ENCODE measurements at places on chromosomes 6 and 20. TPM values are rescaled to one million over a fixed set of nuclear protein-coding genes. Genes with fewer than 3 reads are reported as not detected.

The MYLK2 gene
- total RNA-seq = 42.1 TPM

The TM9SF4 gene
- 16.7 TPM for total RNA-seq

The HRH3 gene
- not detected for total RNA-seq

The SLC35D3 gene
- not detected for total RNA-seq

The EFCAB8 gene
- total RNA-seq = under 0.01 TPM

The LHFPL5 gene
- total RNA-seq = not detected

The THEMIS gene
- not detected for total RNA-seq

The PPP1R18 gene
- total RNA-seq = 25.2 TPM

The ACTL10 gene
- total RNA-seq = 1.4 TPM

The BTBD9 gene
- total RNA-seq = 6.7 TPM

The C6orf62 gene
- 103 TPM for total RNA-seq

The NRSN1 gene
- total RNA-seq = not detected

The BPIFB4 gene
- not detected for total RNA-seq

The PNLDC1 gene
- total RNA-seq = not detected

The WFDC6 gene
- total RNA-seq = not detected

The HLA-DRA gene
- total RNA-seq = under 0.01 TPM

The TRPC4AP gene
- total RNA-seq = 68.9 TPM

The PGC gene
- total RNA-seq = not detected

The ID4 gene
- under 0.01 TPM for total RNA-seq

The GMPR gene
- total RNA-seq = 10.9 TPM

The RAB44 gene
- total RNA-seq = under 0.01 TPM

The NKX2-2 gene
- not detected for total RNA-seq

The C6orf132 gene
- total RNA-seq = under 0.01 TPM

The EPB41L1 gene
- 22.4 TPM for total RNA-seq

The APOM gene
- total RNA-seq = 0.39 TPM

The PREP gene
- 22.5 TPM for total RNA-seq

The PI3 gene
- total RNA-seq = not detected

The CRISP3 gene
- total RNA-seq = not detected

The GLP1R gene
- not detected for total RNA-seq

The SIM1 gene
- not detected for total RNA-seq

The TMEM170B gene
- 1.4 TPM for total RNA-seq

The LAMA2 gene
- 0.64 TPM for total RNA-seq

The THBS2 gene
- total RNA-seq = 0.51 TPM

The KCNQ2 gene
- not detected for total RNA-seq

The STMND1 gene
- not detected for total RNA-seq

The OR12D3 gene
- total RNA-seq = not detected

The PRICKLE4 gene
- total RNA-seq = 6.4 TPM

The ADGRB3 gene
- not detected for total RNA-seq

The RIPOR3 gene
- total RNA-seq = 0.13 TPM

The BTNL2 gene
- total RNA-seq = not detected

The CD40 gene
- 10.9 TPM for total RNA-seq

The SLA2 gene
- total RNA-seq = not detected

The PPP1R3G gene
- total RNA-seq = 0.89 TPM

The SLC32A1 gene
- not detected for total RNA-seq

The NOL4L gene
- total RNA-seq = 16.2 TPM

The TRERF1 gene
- total RNA-seq = not detected

The TGM3 gene
- not detected for total RNA-seq

The CLPSL1 gene
- total RNA-seq = not detected

The ANGPT4 gene
- not detected for total RNA-seq

The ZNF311 gene
- total RNA-seq = 0.13 TPM

The RSPH4A gene
- 0.89 TPM for total RNA-seq

The SUMO4 gene
- 1.0 TPM for total RNA-seq

The NECAB3 gene
- total RNA-seq = 10.9 TPM
